Stomach (tissue), 19 donors: ENCODE measurements at places on chromosomes 11 and 22. TPM values are rescaled to one million over a fixed set of nuclear protein-coding genes. Genes with fewer than 3 reads are reported as not detected.

GRCh38 chr11:40130427-40130826, 1329.0 kb downstream of the LRRC4C start:
- H3K27ac ChIP-seq, result no peak overlapping the region
- H3K4me1 ChIP-seq, result no peaks in the 10 kb centered on the region
- no peak overlapping the region for H3K4me3 ChIP-seq
- H3K27me3 ChIP-seq, result no peaks in the 10 kb centered on the region
- DNase-seq, result no peak

DNA sequence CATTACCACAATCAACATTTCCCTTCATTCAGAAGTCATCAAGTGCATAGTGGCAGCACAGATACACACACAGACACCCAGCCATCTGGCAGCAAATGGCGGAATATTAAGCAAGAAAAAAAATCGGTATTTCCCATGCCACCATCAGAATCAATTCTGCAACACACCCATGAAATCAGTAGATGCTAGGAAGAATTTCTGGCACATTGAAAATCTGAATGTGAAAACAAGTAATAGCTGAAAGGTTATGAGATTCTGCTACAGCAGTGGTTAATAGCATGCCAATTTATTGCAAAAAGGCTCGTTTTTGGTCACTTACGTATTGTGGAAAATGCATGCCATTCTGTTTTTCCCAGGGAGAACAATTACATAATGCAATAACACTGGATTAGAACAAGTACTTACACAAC, 91.1 kb downstream of the PICALM start:
- DNase-seq, result no peak
- H3K4me1 ChIP-seq, result peaks cover 9% of the 10 kb centered on the region
- H3K27ac ChIP-seq, result no peak overlapping the region
- H3K36me3 ChIP-seq, result peaks cover 95% of the 10 kb centered on the region
- H3K4me3 ChIP-seq, result no peak overlapping the region

GRCh38 chr11:44804449-44805437, 78.0 kb downstream of the TSPAN18 start:
- peaks cover 4% of the 10 kb centered on the region for H3K4me1 ChIP-seq
- DNase-seq, result no peak
- peak overlapping the region; percentile 77 for H3K27ac ChIP-seq
- no peaks in the 10 kb centered on the region for H3K36me3 ChIP-seq
- H3K27me3 ChIP-seq, result peaks cover 31% of the 10 kb centered on the region

- H3K27ac ChIP-seq, result no peak overlapping the region
- DNase-seq, result peak; percentile 44
- no peaks in the 10 kb centered on the region for H3K27me3 ChIP-seq
- H3K36me3 ChIP-seq, result no peaks in the 10 kb centered on the region
- no peak overlapping the region for H3K4me3 ChIP-seq
- peaks cover 23% of the 10 kb centered on the region for H3K4me1 ChIP-seq
These were observed 58.2 kb downstream of the RRAS2 start for GRCh38 chr11:14300661-14301304.

DNA sequence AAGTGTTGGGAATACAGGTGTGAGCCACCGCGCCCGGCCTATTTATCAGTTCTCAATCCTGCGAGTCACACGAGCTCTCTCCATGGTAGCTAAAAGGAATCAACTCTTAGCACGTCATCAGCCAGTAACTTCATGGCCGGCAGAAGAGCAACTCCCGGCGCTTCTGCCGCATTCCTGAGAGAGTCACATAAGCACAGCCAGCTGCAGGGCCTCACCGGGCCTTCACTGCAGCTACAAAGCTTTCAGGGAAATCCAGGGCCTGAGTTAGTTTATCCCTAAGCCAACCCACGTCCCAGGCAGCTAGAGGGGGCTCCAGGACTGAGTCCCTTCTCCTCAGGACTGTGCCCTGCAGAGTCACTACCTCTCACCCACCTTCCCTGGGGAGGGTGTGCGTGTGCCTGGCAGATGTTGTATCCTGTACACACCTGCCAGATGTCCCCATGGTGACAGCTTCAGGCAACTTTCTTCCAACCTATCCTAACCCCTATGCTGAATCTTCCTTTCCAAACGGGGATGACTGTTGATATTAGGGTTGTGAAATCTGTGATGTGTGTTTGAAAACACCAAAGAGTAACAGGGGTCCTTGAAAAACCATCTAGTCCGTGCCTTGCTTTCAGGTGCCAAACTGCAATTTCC, 45.9 kb upstream of the ARFGAP3 start:
- H3K27me3 ChIP-seq, result no peaks in the 10 kb centered on the region
- no peak overlapping the region for H3K27ac ChIP-seq
- DNase-seq, result no peak
- no peak overlapping the region for H3K4me3 ChIP-seq

Gene SLC5A1
- not detected for total RNA-seq
